Suppressor macrophage (primary cell): ENCODE measurements at places on chromosomes 12 and 14.

- no peak for DNase-seq
Measured at GRCh38 chr12:108126212-108126611, 2.9 kb upstream of the WSCD2 start.

DNA sequence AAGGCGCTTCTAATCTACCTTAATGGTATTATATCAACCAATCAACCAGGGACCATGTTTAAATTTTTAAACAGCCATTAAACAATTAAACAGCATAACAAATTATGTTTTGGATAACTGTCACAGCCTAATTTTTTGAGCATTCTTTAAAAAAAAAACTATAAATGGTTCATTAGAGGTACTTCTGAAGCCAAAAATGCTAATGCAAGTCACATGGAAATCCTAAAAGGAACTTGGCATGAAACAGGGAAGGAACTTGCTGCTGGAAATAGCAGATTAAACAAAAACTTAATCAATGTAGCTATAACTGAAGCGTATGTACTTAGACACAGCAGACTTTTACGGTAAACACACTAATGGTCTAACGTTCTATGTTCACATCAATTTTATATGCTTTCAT is 190.2 kb upstream of the BTG1 start:
- no peak for DNase-seq

DNA sequence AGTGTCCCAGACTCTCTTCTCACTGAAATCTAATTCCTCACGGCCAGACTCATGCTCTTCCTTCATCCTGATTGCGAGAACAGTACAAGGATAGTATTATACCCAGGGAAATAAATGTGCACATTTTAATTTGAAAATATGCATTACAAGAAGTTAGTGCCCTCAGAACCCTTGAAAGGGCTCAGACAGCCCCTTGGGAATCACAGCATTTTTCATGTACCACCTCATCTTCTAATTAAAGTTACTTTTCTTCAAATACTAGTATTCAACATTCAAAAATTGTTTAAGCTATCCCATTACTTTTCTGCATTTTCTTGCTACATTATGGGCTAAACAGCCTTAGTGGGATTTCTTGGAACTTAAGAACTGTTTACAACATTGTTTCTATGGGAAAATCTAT is 1.7 kb upstream of the APPL2 start:
- no peak for DNase-seq

- no peak for DNase-seq
Measured at GRCh38 chr12:31491841-31492598, 98.9 kb downstream of the DENND5B start.

- DNase-seq, result no peak
Measured at GRCh38 chr12:90235642-90236041, 527.0 kb upstream of the ATP2B1 start.

DNA sequence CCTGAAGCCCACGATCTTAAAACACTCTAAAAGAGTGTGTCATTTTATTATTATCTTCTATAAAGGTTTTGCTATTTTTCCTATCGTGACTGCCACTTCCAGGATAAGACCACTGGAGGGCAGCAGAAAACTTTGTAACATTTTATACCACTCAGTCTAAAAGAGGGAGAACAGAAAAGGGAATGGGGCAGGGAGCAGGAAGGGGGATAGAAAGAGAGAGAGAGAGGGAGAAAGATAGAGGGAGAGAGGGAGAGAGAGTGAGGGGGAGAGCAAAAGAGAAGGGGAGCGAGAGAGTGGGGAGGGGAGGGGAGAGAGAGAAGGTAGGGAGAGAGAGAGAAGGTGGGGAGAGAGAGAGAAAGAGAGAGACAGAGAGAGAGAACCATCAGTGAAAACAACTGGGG is 2.0 kb upstream of the ART4 start:
- peak; percentile 59 for DNase-seq

- DNase-seq, result no peak
Measured at GRCh38 chr12:102992297-102992696, 34.8 kb downstream of the ASCL1 start.

DNA sequence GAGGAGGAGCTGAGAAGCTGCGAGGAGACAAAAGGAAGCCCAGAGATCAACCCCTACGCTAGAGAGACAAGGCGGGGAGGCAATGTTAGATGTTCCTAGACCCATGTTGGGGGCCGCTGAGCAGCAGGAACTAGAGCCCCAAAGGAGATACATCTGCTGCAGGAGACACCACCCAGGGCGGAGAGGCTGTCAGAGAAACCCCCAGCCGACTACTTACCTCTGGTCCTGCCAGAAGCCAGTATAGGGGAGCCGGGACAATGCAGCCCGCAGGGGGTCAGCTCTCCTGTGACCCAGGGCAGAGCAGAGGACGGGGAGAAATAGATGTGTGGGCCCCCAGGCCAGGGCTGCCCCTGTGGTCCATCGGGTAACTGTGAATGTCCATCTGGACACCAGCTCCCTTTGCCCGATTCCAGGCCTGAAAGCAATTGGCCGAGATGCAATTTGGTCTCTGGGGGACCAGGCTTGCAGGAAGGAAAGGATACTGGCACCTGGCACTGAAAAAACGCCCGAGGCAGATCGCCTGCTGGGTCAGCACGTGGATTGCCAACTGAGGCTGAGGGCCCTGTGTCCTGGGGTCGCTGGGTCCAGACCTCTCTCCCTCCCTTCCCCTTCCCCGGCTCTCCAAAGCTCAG is 34.9 kb downstream of the SYNE3 start:
- no peak for DNase-seq

- no peak for DNase-seq
Measured at GRCh38 chr14:76931631-76932402, 96.7 kb downstream of the IRF2BPL start.

GRCh38 chr12:63294327-63294632 is 143.3 kb upstream of the AVPR1A start:
- no peak for DNase-seq

DNA sequence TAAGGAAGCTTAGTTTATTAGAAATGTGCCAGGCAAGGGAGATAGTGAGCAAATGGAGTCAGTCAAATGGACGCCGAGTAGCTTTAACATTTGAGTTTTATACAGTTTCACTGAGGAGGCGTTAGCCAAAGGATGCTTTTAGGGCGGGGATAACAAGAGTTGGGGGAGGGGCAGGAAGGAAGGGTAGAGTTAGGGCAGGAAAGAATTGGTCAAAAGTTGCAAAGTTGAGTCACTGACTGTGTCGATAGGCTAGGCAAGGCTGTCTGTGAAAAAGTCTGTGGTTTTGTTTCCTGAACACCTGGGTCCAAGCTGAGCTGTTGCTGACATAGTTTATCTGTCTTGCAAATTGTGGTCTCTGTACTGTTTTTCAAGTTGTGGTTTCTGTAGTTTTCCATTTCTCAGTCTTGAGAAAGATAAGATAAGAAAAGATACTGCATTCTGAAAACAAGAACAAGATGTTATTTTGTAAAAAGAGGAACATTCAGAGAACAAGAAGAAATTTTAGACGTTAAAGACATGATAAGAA is 62.6 kb upstream of the RESF1 start:
- DNase-seq, result no peak

GRCh38 chr14:41986700-41987099 is 380.0 kb downstream of the LRFN5 start:
- no peak for DNase-seq

GRCh38 chr14:46250113-46250703 is 401.4 kb downstream of the RPL10L start:
- DNase-seq, result peak; percentile 2
